ENCODE measurements at places on chromosomes 3 and 15.

DNA sequence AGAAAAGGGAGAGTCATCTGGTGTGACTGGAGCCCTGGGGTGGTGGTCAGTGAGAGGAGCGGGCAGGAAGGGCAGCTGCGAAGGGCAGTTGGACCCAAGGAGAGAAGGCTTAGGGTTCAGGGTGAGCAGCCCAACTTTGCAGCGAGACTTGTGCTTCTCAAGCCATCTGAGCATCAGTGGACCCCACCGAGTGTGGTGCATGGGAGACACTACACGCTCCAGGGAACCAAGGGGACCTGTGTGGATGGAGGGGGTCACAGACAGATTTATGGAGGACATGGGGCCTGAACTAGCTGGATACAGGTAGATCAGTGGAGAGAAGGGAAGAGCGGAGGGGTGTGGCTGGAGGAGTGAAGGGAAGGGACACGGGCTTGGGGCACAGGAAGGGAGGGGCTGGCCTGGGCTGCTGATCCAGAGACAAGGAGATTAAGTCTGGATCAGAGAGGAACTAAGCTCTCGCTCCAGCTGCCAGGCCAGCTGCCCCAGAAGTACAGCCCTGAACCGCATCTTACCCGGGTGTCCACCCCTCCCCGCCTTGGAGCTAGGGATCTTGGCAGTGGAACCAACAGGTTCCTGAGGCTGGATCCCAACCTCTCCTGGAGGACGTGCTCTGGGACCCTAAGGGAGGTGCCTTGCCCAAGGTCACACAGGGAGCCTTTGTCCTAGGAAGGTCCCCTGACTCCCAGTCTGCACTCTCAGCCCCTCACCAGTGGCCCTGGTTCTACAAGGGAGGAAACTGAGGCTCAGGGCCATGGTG is 120.5 kb downstream of the CORO2B start:
- DNase-seq: no peak

DNA sequence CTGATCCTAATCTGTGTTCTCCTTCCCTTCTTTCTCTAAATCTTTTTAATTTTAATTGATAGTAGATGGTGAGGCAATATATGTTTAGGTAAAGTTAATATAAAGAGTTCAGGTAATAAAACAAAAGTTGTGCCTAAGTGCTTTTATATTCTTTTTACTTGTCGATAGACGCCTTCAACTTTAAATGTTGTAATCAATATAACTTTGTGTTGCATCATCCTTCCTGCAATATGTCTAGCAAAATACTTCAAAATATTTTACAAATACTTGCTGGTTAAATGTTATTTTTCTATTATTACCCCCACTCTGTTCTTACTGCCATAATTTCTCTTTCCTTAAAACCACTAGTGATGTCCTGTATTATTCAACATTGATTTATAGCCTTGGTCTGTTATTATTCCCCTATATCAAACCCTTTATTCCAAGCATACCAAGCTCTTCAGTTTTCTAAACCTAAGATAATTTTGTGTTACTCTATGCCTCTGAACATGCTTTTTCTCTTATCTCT is 92.4 kb downstream of the NAALADL2 start:
- DNase-seq: no peak

- no peak for DNase-seq
Measured at GRCh38 chr3:143307613-143308183, 188.1 kb downstream of the CHST2 start.

- no peak for DNase-seq
Measured at GRCh38 chr3:4825436-4826236, 153.6 kb upstream of the BHLHE40 start.

GRCh38 chr15:46039703-46040102 is 404.9 kb downstream of the SQOR start:
- DNase-seq: no peak

- no peak for DNase-seq
Measured at GRCh38 chr3:172323894-172324610, 124.2 kb downstream of the GHSR start.

- DNase-seq: no peak
Measured at GRCh38 chr3:185758912-185759311, 65.9 kb downstream of the IGF2BP2 start.

DNA sequence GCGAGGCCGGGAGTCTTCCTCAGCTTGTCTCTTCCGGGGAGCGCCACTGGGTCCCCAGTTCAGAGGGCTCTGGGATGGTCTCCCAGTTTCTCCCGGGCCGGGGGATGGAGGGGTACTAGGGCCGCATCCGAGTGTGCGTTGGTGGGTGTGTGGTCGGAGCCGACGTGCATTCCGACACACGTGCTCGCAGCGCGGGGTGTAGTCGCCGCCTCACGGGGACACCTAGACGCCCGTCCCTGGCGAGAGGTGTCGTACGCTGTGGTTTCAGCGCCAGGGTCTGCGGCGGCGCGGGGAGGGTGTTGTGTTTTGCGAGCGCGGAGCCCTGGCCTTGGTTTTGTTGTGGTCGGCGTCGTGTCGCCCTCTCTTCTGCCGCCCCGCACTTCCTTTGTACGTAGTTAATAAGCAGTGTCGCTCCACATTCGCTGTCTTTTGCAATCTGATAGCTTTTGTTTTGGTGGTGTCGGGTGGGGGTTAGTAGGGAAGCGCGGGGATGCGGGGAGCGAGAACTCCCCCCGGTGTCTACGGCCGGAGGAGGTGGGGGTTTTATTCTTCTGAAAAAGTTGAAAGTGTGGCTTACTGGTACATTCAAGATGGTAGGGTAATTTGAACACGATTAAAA is 2.2 kb downstream of the IGF1R start:
- no peak for DNase-seq

DNA sequence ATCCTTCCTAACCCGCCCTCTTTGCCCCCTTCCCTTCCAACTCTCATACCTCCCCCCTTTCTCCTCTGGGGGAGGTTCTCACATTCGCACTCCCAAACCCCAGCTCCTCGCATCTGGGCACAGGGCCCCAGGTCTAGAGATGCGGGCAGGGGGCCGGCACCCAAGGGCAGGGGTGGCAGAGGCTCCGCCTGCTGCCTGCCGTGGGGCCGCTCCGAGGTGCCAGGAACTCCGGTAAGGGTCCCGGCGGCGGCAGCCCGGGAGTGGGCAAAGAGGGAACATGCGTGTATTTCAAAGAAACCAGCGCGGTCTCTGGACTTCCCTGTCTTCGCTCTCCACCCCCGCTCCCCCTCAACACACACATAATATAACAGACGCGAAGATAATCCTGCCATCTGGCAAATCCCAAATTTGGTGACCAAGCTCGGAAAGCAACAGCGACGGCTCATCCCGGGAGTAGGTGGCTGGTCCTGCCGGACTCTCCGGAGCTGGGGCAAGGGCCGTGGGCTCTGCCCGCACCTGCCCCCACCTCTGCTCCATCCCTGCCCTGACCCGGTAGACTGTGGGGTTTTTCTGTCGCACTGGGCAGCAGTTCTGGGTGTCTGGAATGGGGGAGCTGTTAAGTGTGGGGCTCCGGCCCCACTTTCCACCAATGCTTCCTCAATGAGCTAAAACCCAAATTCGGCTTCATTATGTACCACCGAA is 31.0 kb downstream of the NR2F2 start:
- no peak for DNase-seq

GRCh38 chr3:15428539-15428938 is 1.1 kb downstream of the EAF1 start:
- DNase-seq: no peak

GRCh38 chr3:159910991-159911663 is 77.5 kb upstream of the IL12A start:
- no peak for DNase-seq

GRCh38 chr3:189941679-189942078 is 179.0 kb downstream of the P3H2 start:
- no peak for DNase-seq

GRCh38 chr15:45572617-45573016 is 14.6 kb upstream of the BLOC1S6 start:
- no peak for DNase-seq

- DNase-seq: peak; percentile 37
Measured at GRCh38 chr3:58009026-58009748, 965 bp downstream of the FLNB start.

GRCh38 chr3:56467801-56468183 is 475 bp downstream of the ERC2 start:
- no peak for DNase-seq

GRCh38 chr3:171875923-171876412 is 32.8 kb downstream of the TMEM212 start:
- DNase-seq: peak; percentile 50

DNA sequence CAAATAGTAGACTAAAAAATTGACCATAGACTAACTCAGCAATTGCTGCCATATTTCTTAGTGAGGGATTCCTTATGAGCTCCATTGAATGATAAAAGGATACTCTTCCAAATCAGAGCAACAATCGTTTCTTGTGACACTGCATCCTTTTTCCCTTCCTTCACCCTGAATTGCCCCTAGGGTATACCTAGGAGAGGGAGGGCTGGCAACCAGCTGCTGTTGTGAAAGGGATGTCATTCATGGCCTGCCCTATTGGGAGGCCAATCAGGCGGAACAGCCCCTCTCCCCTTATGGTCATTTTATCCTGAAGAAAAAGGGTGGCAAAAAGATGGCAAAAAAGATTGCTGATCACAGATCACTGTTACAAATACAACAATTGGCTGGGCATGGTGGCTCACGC is 26.3 kb downstream of the B3GNT5 start:
- DNase-seq: no peak

DNA sequence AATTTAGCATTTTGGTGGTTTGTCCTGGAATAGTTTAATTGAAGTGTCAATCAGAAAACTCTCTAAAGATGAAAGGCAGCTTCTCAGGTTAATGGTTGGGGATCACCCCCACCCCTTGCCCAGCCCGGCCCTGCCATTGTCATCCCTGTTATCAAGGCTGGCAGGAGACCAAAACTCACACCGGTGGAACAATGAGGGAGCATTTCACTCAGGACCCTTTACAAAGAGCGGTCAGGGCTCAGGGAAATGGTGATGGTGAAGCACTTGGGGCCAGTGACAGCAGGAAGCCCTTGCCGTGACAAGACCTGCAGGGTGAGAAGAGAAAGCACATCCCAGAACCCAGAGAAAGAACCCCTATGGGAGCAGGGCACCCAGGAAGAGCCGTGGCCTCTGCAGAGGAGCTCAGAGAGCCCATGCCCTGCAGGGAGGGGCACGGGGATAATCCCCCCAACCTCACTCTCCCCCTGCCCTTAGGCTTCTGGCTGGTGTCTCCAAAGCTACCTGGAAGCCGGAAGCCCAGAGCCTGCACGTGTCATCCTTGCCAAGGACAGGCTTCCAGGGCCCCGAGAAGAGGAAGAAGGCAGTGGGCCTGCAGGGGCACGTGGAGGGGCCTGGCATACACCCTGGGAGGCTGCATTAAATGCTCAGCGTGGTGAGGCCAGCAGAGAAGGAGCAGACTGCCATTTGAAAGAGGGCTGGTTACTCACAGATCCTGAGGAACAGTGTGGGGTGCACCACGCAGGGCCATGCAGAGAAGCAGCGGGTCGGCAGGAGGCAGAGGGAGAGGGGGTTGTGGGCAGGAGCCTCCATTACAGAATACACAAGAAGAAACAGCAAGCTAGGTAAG is 80.6 kb upstream of the PRR20G start:
- DNase-seq: no peak

DNA sequence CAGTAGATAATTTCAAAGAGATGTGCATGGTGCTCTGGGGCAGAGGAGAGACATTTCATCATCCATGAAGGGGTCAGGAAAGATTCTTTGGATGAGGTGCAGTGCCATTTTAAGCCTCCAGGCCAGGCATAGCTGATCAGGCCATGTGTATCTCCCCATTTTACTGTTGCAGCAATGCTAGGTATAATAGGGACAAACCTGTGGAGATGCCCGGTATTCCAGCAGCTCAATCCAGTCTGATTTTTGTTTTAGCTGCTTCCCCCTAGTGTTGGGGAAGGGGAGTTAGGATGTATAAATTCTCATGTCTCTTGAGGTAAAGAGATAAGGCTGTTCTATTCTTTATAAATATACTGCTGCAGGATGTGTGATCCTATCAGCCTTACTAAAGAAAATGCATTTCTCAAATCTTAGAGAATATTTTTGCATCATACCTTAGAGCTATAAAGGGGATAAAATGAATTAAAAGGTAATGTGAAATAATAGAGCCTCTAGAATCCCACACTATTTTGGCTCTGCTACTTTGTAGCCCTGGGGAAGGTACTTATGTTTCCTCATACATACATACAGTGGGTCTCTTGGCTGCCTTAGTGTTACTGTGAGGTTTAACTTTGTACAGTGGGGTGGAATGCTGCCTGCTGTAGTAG is 5.2 kb downstream of the CDV3 start:
- no peak for DNase-seq

- no peak for DNase-seq
Measured at GRCh38 chr15:29035336-29036285, 149.8 kb downstream of the APBA2 start.

DNA sequence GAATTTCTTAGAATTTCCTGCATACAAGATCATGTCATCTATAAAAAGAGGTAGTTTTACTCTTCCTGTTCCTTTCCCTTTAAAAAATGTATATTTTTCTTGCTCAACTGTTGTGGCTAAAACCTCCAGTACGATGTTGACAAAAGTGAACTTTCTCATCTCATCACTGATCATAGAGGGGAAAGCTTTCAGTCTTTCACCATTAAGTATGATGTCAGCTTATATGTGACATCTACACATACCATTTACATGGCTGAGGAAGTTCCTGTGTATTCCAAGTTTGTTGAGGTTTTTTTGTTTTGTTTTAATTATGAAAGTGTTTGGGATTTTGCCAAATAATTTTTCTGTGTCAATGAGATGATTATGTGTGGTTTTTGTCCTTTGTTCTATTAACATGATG is 173.6 kb downstream of the PLD1 start:
- no peak for DNase-seq

- no peak for DNase-seq
Measured at GRCh38 chr15:80549654-80550053, 145.5 kb upstream of the ABHD17C start.

DNA sequence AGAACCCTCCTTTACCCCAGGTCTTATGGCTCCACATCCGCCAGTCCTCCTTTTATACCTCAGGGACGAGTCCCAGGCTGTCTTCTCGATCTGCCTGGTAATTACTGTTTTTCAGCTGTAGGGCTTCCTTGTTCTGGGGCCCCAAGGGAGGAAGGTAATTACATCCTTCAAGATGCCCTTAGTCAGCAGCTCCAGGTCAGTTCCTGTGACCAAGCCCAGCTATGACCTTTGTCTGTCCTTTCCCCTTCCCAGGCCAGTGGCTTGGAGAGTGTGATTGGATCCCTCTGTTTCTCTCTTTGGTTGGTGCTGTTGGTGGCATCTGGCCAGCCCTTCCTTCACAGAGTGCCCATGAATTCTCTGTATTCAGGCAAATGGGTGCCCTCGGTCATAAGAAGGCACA is 92.6 kb downstream of the AAGAB start:
- no peak for DNase-seq

Data from NCI-H510A (cell line).